NCI-H2081 treated with DMSO at 0.1 percent for 48 hours (cell line): ENCODE measurements at places on chromosomes 1 and 21.

GRCh38 chr1:6276811-6277555 lies 16.1 kb upstream of the GPR153 start:
- DNase-seq: no peak

- no peak for DNase-seq
Measured at GRCh38 chr1:26175346-26175745, 1.9 kb upstream of the CNKSR1 start.

- no peak for DNase-seq
Measured at GRCh38 chr21:32364796-32365195, 28.0 kb downstream of the URB1 start.

- DNase-seq: peak; percentile 77
Measured at GRCh38 chr1:244862699-244863490, 1.4 kb downstream of the HNRNPU start.

DNA sequence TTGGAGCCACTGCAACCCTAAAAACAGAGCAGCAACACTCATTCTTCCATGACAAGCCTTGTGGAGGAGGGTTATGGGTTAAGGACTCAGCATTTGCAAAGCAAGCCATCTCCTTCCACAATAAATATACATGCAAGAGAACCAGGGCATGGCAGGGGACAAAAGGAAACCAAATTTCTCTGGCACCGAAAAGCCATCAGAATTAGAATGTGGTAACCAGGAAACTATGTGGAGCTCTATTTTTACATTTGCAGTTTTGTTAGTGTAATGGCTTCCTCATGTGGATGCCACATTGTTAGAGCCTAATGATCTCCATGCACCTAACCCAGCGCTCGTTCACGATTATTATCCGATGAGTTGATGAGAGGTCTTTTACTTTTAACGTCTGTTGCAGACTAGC lies 91.7 kb downstream of the NAV1 start:
- DNase-seq: no peak

GRCh38 chr1:87132284-87132870 lies 196.3 kb upstream of the LMO4 start:
- DNase-seq: no peak

GRCh38 chr1:183360473-183360872 lies 57.7 kb downstream of the NMNAT2 start:
- DNase-seq: no peak

- DNase-seq: no peak
Measured at GRCh38 chr21:42779431-42779861, 99.9 kb downstream of the WDR4 start.

DNA sequence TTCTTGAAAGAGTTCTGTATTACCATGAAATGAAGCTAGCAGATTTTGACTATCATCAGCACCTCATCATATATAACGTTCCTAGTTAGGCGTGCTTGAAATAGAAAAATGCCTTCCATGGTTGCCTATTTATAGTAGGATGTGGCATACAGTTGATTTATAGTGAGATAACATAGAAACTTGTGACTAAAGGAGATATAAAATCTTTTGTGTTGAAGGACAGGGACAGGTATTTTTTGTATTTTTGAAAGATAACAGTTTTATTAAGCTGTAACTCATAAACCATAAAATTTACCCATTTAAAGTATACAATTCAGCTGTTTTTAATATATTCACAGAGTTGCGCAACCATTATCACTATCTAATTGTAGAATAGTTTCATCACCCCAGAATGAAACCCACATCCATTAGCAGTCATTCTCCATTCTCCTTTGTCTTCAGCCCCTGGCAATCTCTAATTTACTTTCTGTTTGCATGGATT lies 19.3 kb downstream of the SPEN start:
- no peak for DNase-seq

DNA sequence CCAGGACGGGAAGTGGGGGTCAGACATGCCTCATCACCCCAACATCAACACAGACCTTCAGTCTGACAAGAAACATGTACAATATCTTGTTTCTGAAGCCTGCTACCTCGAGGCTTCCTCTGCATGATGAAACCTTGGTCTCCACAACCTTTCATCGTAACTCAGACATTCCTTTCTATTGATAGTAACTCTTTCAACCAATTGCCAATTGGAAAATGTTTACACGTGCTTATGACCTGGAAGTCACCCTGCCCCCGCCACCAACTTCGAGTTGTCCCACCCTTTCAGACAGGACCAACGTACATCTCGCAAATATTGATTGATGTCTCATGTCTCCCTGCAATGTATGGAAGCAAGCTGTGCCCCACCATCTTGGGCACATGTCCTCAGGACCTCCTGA lies 159.5 kb downstream of the ETS2 start:
- no peak for DNase-seq

DNA sequence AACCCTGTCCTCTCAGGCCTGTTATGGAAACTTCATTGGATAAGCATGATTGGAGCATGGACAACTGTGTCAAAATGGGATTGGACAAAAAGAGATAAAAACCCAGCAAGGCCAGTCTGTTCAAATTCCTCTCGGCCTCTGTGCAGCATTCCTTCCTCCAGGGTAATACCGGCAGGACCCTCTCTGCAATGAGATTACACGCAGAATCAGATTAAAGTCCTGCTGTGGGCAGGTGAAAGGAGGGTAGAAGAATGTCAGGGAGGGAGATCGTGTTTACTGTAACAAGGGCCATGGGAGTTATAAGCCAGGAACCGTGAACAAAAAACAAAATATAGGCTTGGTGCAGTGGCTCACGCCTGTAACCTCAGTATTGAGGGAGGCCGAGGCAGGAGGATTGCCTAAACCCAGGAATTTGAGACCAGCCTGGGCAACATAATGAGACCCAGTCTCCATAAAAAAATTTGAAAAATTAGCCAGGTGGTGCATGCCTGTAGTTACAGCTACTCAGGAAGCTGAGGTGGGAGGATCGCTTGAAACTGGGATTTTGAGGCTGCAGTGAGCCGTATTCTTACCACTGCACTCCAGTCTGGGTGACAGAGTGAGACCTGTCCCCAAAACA lies 5.6 kb upstream of the EFHD2 start:
- DNase-seq: no peak

DNA sequence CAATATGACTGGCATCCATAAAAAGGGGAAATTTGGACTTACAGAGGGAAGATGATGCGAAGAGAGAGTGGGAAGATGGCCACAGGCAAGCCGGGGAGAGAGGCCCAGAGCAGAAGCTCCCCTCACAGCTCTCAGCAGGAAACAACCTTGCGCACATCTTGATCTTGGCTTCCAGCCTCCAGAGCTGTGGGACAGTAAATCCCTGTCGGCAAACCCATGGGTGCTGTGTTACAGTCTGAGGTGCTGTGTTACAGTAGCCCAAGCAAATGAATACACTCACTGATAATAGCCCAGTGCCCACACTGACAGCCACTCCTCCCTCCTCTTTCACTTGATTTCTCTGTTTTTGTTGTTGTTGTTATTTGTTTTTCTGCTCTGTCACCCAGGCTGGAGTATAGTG lies 22.4 kb downstream of the CDCA8 start:
- no peak for DNase-seq

DNA sequence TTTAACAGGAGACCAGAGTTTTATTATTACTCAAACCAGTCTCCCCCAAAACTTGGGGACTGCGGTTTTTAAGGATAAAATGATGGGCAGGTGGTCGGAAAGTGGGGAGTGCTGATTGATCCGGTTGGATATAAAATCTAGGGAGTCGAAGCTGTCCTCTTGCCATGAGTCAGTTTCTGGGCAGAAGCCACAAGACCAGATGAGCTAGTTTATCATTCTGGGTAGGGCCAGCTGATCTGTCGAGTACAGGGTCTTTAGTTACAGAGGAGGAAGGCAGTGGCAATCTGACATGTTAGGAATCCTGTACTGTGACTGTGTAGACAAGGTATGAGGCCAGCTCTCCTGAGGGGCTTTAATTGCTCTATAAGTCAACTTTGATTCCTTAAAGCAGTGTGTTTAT lies 22.9 kb upstream of the FOXE3 start:
- DNase-seq: no peak

GRCh38 chr21:38774152-38774551 lies 31.6 kb upstream of the ETS2 start:
- DNase-seq: no peak

DNA sequence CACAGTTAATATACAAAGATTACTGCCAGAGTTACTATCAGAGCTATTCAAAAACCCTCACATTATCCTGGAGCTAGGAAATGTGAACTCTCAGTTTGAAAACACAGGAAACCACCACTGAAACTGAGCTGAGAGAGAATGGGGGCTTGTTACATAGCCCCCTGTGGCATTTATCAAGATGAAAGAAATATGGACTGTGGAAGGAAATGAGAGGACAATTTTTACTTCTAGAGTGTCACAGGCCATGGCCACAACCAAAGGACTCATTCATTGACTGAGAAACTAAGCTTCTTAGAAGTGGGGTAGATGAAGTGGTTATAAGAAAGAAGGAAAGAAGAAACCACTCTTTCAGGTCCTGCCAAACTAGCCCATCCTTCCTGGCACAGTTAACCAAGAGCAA lies 25.3 kb downstream of the DSTYK start:
- no peak for DNase-seq

DNA sequence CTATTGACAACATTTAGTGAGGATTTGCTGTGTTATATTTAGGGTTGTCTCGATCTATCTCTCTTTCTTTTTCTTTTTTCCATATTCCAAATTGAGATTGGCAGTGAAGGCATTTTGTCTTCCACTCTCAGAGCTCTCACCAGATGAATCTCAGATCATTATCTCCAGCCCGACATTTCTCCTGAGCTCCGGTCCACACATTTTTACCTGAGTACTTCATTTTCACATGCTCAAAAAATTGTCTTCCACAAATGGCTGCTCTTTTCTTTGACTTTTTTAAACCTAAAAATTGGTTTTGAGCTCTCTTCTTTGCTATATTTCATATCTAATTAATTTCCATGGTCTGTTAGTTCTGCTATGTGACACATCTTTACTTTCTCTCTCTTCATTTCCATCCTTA lies 56.9 kb upstream of the ASB17 start:
- DNase-seq: no peak

GRCh38 chr1:109864047-109864822 lies 46.4 kb upstream of the CSF1 start:
- DNase-seq: no peak

DNA sequence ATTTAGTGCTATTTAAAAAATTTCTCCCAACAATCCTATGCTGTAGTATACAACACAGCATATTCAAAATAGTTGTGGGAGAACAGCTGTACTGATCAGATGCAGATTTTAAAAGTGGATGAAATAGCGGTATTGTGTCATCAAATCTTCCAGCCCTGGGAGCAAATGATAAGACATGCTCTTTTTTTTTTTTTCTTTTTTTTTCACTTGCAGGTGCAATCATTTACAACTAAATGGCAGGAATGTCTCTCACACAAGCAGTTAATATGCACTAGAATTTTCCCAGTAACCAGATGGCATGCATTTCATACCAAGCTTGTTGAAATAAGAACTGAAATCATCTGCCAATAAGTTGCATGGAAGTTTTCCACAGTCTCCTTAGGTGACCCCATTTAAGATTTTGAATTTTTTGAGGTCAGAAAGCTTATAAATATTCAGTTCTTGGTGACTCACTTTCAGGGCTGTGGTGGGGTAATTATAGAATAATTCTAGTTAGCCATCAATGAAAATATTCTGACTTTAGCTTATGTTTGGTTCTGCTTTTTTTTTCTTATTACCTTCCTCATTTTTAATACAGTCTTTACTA lies 623.9 kb upstream of the NR5A2 start:
- DNase-seq: no peak

- no peak for DNase-seq
Measured at GRCh38 chr1:154347961-154348360, 22.6 kb downstream of the ATP8B2 start.

DNA sequence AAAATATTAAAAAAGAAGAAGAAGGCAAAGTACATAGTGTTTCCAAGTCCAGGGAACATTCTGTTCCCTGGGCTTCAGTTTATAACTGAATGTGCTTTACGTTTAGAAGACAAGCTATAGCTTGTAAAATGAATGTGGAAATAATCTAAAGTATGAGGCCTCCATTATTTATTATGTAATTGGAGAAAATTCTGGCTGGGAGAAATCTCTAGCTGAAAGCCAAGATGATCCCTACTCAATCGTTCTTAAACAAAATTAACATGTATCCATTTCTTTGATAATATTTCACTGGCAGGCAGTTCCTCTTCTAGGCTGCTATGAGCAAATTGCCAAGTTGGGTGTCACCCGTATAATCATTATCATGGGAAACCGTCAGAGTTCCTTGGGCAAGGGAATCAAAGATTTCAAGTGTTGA lies 52.2 kb upstream of the ETS2 start:
- DNase-seq: no peak

DNA sequence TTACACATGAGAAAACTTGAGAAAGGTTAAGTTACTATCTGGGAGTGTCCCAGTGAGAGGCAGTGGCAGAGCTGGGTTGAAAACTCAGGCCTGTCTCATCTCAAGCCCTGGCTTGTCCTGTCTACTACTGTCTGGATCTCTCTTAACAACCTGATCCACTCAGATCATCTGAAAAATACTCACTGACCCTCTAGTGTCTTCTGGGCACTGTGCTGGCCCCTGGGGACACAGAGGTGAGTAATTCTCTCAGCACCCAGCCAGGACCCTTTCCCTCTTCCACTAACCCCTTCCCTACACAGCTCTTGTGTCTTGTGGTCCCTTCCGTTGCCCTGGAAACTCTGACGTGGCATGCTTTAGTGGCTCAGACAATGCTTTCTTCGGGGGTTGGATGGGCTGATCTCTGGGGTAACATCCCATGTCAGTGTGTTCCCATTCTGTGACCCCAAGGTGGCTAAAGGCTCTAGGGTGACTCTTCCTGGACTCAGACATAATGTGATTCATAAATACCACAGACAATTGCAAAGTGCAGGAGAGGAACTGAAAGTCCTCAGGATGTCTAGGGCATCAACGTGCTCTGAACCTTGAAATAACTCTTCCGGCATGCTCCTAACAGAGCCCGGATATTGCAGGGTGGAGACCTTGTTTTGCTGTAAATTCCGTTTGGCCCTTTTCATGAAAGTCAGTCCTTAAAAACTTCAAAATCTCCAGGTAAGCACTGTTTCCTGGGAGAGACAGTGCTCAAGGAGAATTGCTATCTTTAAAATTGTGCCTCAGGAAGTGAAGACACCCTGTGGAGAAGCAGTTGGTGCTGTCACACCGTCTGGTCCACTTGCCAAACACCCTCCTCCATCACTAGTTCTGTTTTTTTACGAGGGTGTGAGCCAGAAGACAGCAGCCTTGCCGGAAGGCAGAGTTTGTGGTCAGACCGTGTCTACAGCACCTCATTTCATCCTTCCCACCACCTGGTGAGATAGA lies 4.0 kb downstream of the SHISAL2A start:
- DNase-seq: no peak

GRCh38 chr1:178864326-178864725 lies 6.6 kb downstream of the ANGPTL1 start:
- DNase-seq: no peak

GRCh38 chr1:211336161-211336560 lies 9.5 kb downstream of the TRAF5 start:
- no peak for DNase-seq

- DNase-seq: no peak
Measured at GRCh38 chr1:59803458-59804038, 11.2 kb upstream of the HOOK1 start.

DNA sequence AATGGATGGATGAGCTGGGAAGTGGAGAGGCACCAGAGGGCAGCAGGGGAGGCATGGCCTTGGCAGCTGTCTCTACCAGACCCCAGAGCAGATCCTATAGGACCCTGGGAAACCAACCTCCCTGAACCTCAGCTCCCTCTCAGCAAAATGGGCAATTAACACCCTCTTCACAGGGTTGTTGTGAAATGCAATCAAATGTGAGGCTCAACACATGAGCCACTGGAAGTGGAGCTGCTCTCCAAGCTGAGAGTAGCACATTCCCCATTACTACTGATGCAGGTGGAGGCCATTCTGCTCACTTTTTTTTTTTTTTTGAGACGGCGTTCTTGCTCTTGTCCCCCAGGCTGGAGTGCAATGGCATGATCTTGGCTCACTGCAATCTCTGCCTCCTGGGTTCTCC lies 6.5 kb upstream of the SYNC start:
- DNase-seq: no peak
